ENCODE measurements at places on chromosomes 2 and 18.

- no peak for DNase-seq
These were observed 301.4 kb downstream of the TSN start for GRCh38 chr2:122056853-122057252.

DNA sequence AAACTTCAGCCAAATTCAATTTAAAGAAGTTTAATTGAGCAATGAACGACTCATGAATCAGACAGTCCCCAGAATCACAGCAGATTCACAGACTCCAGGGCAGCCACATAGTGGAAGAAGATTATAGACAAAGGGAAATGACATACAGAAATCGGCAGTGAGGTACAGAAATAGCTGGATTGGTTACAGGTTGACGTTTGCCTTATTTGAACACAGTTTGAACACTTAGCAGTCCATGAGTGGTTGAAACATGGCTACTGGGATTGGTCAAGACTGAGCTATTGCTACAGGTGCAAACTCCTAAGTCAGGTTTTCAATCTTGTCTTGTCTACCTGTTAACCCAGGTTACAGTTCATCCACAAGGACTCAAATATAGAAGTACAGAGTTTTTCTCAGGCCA is 169.6 kb downstream of the DLGAP1 start:
- DNase-seq: no peak

- no peak for DNase-seq
These were observed 210.9 kb downstream of the NDUFA10 start for GRCh38 chr2:239814116-239814860.

DNA sequence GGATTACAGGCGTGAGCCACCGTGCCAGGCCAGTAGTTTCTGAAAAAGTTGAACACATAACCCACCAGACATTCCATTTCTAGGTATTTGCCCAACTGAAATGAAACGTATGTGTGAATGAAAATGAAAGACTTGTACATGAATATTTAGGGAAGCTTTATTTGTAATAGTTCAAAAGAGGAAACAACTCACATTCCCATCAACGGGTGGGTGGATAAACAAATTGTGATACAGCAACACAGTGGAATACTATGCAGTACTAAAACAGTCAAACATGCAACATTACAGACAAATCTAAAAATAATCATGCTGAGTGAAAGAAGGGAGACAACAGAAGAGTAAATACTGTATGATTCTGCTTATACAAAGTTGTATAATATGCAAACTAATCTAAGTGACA is 46.8 kb downstream of the TMEM131 start:
- DNase-seq: no peak

DNA sequence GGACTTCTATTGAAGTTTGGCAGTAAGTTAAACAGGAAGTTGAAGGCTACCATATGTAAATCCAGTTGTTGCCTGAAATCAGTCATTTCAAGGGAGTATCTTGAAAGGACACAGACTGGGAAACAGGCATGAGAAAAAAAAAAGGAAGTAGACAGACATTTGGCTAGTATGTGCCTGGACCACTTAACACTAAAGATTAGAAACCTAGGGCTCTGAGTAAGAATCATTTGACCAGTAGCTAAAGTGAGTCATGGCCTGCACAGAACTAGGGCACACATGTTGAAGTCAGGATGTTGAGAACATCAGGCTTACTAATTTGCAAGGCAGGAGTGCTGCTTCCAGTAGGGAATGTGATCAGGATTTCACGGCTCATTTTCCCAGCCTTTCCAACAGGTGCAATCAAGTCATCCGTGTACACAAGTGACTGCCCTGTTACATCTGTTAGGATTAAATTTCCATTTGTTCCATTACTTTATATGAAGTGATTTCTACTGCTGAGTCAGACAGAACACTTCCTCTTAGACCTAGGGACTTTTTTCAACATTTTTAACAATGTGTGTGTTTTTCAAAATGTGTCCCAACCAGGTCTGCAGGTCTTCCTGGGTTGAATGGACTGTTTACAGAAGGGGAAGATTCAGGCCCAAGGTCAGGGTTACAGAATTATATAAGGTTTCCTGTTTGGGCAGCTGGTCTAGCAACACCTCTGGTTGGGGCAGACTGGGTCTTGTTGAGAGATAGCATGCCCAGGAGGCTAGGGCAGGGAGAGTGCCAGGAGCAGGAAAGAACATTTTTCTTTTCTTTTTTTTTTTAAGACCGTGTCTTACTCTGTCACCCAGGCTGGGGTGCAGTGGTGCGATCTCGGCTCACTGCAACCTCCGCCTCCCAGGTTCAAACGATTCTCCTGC is 145.6 kb downstream of the TGIF1 start:
- DNase-seq: no peak

GRCh38 chr2:2941205-2941604 is 436.4 kb downstream of the EIPR1 start:
- no peak for DNase-seq

DNA sequence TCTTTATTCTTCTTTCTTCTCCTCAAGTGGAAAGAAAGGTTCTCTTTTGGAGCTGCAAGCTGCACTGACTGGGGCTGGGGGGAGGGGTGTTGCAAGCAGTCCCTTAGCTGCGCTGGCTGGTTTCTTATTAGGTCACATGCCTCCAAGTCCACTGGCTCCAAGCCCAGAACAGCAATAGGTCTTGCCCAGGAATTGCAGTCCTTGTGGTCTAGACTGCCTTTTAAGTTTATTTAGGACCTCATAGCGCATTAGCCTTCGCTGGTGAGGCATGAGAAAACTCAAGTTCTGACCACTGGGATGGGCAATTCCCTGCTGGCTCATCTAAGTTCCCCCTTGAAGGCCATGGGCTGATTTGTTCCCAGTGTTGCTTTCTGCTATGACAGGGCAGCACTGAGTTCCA is 138.6 kb upstream of the SCN7A start:
- DNase-seq: no peak

GRCh38 chr2:110120171-110121051 is 4.8 kb upstream of the MALL start:
- no peak for DNase-seq

- DNase-seq: no peak
These were observed 75.4 kb upstream of the HNMT start for GRCh38 chr2:137888845-137889244.

DNA sequence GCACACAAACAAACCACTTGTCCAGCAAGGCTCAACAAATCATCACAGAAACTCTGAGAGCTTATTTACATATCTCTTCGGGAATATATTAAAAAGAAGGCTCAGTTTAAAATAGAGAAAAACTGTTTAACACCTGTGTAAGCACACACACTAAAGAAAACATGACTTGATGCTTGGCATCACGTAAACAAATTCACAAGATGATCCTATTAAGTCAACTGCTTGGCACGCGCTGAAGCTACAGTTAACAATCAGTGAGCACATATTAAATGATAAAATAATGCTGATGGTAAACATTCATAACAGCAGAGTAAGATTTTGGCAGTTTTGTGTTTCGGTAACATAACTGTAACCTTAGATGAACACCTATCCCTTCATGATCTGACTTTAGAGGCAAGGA is 4.3 kb upstream of the HES6 start:
- no peak for DNase-seq

DNA sequence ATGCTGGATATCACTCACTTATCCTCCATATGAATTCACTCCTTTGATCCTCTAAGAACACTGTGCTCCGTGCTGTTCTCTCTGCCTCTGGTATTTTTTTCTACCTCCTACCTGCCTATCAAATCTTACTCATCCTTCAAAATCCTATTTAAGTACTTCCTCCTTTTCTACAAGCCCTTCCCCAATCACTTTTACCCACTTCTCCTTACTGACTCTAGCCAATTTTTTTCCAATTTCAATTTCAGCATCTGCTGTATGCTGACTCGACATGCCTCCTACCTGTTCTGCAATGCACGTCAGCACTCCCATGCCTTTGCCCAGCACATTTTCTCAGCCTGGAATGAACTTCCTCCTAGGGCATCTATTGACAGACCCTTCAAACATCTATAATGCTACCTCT is 37.3 kb upstream of the LNPK start:
- DNase-seq: no peak

DNA sequence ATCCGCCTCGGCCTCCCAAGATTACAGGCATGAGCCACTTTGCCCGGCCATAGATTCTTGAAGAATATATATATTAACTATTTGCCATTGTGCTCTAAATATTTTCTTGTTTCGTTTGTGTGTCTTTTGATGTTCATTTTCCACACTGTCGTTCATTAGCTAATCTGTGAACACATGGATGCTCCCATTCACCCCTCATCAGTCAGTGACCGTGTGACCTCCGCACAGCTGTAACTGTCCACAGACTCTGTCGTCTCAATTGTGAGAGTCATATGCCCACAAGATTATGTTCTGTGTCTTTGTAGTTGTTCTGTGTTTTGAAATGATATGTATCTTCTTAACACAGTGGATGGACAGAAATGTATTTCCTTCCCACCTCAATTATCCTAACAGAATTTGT is 29.6 kb downstream of the RAMP1 start:
- DNase-seq: no peak

- DNase-seq: no peak
These were observed 104.3 kb downstream of the PLB1 start for GRCh38 chr2:28600181-28600580.

DNA sequence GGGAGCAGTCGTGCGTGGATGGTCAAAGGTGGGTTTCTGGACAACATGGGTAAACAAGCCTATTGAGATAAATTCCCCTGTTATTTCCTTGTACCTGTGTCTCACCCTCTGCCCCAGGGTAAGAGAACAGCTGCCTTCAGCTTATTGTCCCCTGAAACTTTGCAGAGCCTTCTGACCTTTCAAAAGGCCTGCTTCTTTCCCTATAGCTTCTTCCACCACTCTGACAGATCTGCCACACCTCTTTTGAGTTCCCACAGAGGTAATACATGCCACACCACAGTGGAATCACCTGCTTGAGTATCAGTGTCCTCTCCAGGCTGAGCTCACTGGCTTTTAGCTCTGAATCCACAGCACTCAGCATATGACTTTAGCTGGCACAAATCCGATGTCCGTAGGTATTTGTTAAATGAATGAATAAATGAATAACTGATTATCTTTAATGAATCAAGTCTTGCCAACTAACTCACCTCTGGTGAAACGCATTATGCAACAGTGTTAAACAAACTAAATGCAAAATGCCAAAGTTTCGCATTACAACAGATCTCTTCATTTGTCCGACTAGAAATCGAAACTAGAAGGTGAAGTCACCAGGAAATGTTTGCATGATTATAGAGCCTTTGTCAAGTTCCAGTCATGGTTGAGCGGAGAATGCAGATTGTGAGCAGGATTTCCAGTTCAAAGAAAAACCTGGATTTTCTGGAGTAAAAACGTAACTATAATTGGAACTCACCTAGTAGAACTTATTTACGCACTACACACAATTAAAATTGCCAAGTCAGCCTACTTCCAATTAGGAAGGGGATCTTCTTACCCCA is 16.4 kb downstream of the DYNAP start:
- no peak for DNase-seq

- DNase-seq: no peak
These were observed 1.7 kb downstream of the RNU4ATAC start for GRCh38 chr2:121532347-121532766.

GRCh38 chr18:49588971-49589370 is 27.1 kb downstream of the LIPG start:
- DNase-seq: no peak

DNA sequence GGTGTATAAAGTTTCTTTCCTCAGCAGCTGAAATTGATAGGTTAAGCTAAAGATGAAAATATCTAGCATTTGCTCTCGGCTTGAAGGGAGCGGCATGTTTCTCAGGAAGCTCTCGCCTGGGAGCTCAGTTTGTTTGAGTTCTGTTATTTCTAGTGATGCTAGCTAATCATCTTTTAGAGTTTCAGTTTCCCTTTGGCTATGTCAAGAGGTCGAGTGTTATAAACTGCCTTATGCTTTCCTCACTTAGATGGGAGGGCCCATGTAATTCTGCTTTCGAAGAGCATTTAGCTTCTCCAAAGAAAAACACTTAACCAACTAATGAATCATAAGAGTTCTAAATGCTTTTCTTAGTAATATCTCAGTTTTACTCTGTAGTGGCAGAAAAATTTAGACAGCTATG is 33.6 kb downstream of the PLCL1 start:
- DNase-seq: no peak

- DNase-seq: no peak
These were observed 22.7 kb downstream of the ANKRD29 start for GRCh38 chr18:23640052-23640451.

- DNase-seq: no peak
These were observed 92.6 kb downstream of the VAPA start for GRCh38 chr18:10006311-10006893.

DNA sequence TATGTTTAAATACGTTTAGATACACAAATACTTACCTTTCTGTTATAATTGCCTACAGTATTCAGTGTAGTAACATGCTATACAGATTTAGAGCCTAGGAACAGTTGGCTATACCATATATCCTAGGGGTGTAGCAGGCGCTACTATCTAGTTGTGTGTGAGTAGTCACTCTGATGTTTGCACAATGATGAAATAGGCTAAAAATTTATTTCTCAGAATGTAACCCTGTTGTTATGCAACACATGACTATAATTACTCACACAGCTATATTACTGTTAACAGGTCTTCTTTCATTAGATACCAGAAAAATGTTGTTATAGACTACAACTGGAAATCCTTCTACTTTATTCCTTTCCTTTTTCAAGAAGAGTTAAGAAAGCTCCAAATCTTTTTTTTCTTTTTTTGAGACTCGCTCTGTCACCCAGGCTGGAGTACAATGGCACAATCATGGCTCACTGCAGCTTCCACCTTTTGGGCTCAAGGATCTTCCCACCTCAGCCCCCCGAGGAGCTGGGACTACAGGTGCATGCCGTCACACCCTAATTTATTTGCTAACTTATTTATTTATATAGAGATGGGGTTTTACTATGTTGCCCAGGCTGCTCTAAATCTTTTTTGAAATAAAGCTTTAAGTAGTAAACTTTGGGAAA is 48.5 kb downstream of the C2orf74 start:
- DNase-seq: no peak

DNA sequence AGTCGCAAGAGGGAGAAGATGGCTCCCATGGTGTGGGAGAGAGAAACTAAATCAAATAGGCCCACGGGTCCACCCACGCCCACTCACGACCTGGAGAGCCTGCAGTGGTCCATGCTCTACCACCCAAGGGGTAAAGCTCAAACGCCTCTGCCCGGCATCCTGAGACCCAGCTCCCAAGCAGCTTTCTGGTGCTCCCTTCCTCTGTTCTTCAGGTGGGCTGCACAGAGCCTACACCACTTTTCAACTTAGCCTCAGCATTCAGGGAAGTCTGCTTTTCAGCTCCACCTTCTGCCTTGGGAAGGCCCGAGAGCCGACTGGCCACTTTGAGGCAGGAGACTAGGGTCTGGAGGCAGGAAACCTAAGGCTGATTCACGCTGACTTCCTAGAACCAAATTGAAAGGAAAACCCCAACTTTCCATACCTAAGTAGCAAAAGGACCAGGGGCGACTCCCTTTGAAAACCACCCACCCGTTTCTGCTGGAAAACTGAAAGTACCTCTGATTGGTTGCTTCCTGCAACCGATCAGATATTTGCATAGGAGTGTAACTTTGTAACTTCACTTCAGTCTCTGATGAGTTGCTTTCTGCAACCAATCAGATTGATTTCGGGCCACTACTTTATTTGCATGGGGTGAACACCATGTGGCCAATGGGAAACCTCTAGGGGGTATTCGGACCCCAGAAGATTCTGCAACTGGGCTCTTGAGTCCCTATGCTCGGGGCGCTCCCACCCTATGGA is 26.8 kb upstream of the SPATA3 start:
- no peak for DNase-seq

- no peak for DNase-seq
These were observed 819.4 kb downstream of the LRP1B start for GRCh38 chr2:141311430-141311829.
